ENCODE measurements at places on chromosomes 5 and 9. TPM values are rescaled to one million over a fixed set of nuclear protein-coding genes. Genes with fewer than 3 reads are reported as not detected.

Gene SAXO1
- 1.0 TPM for total RNA-seq

Gene CNTFR
- not detected for total RNA-seq

Gene CYSTM1
- total RNA-seq = 6.3 TPM

Gene ARAP3
- 16.4 TPM for total RNA-seq

Gene DNAJC25
- total RNA-seq = 5.6 TPM

Gene PNPLA7
- total RNA-seq = 15.7 TPM

Gene SLC34A1
- total RNA-seq = not detected

Gene KCNMB1
- total RNA-seq = not detected

Gene ADRA1B
- total RNA-seq = not detected

Gene CARTPT
- total RNA-seq = not detected

Gene MAMDC4
- 11.7 TPM for total RNA-seq

Gene BTNL8
- total RNA-seq = not detected

Gene TRIM41
- 40.7 TPM for total RNA-seq

Gene TMEFF1
- total RNA-seq = not detected

Gene CDH9
- total RNA-seq = not detected

Gene ZNF484
- total RNA-seq = 22.6 TPM

Gene KCNN2
- not detected for total RNA-seq

Gene IFNA21
- not detected for total RNA-seq

Gene FOXD4L3
- 0.32 TPM for total RNA-seq

Gene PCDH1
- not detected for total RNA-seq

Gene MZB1
- total RNA-seq = 0.93 TPM

Gene UBE2QL1
- total RNA-seq = not detected

All from CD4-positive, alpha-beta memory T cell (primary cell).